ENCODE measurements at places on chromosomes 6 and 20.
A peak's percentile ranks its signal among the peaks of the same experiment; 100 is the strongest.

DNA sequence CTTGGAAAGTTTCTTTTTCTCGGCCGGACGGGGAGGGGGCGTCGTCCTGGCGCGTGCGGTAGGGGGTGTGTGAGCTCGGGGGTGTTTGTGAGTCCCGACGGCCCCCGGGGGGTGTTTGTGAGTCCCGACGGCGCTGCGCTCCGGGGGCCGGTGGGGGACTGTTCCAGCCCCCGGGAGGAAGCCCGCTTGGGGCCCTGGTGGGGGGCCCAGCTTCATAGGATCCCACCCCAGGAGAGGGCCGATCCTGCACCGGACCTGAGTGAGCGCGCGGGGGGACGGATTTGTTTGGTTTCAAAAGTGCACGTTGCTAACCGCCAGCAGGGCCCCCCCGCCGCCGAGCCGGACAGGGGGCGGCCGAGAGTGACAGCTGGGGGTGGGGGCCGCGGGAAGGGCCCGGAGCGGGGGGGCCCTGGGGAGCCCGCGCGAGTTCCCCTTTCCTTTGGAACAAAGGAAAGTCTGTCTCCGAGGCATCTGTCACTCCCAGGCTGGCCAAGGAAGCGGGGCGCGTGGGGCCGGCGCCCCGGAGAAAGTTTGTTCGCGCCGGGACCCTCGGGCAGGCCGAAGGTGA, 485 bp downstream of the TGIF2 start:
- DNase-seq: no peak

GRCh38 chr6:8562125-8562524, 126.8 kb upstream of the SLC35B3 start:
- DNase-seq: no peak

DNA sequence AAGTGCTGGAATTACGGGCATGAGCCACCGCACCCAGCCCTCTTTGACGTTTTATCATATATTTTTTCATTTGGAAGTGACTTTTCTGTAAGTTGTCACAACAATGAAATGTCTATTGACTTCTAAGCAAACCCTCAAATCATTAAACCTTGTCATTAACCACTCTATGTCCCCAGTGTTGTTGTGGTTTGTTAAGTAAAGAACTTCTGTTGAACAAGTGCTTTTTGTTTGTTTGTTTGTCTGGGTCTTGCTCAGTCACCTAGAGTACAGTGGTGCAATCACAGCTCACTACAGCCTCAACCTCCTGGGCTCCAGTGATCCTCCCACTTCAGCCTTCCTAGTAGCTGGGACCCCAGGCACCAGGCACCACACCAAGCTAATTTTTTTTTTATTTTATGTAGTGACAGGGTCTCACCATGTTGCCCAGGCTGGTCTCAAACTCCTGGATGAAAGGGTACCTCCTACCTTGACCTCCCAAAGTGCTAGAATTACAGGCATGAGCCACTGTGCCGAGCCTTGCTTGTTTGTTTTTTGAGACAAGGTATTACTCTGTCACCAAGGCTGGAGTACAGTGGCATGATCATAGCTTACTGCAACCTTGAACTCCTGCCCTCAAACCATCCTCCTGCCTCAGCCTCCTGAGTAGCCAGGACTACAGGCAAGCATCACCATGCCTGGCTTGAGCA, 57.6 kb upstream of the LOC128125822 start:
- no peak for DNase-seq

DNA sequence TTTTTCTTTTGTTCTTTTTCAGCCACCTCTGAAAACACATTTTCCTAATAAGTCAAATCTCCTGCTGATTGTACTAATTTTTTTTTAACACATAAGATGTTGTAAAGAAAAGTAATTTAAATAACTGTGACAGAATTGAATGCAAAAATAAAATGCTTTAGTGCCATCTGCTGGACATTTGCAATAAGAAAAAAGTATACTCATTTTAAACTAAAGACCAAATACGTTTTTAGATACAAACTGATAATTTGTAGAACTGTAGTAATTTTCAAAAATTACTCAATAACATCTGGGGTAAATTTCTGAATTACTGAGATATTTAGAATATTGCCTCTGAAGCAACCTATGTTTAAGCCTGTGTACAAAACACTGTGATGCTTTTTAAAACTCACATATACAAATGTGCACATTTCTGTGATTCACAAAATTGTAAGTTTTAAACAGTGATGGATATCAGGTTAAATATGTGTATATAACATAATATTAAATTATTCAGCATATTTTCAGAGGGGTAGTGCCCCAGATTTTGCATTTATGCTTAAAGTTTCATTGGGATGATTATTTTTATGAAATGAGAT, 198.7 kb downstream of the RIMS1 start:
- peak; percentile 32 for DNase-seq

GRCh38 chr6:127207591-127208120, 59.0 kb upstream of the RNF146 start:
- no peak for DNase-seq

DNA sequence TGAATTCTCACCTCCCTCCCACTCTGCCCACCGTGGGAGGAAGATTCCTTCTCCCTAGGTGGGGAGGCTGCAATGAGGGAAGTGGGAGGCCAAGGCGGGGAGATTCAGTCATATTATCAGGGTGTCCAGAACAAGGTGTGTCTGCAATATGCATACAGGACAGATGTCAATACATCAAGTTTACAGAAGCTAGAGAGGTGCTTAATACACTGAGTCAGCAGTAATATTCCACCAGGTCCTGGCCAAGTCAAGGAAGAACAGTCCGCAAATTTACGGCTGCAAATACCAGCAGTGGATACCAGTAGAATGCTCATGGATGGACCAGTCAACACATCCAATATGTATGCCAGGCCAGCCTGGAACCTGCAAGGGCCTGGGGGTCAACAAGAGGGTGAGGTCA, 119.0 kb downstream of the MCHR2 start:
- no peak for DNase-seq

GRCh38 chr6:11065436-11066202, 21.5 kb upstream of the ELOVL2 start:
- DNase-seq: no peak

DNA sequence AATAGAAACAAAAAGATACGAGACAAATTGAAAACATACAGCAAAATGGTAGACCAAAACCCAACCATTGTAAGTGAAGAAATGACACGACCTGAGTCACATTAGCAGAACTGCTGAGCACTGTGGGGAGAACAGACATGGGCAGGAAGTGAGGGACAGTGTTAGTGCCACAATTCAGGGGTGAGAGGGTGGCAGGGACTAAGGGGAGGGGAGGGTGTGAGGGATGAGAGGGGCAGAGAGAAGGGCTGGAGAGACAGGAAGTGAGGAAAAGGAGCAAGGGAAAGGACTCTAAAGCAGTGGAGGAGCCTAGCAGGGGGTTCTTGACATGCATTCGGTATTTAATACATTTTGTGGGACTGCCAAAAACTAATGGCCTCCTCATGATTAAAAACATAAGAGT, 45.0 kb upstream of the TRIM26 start:
- no peak for DNase-seq

GRCh38 chr20:7171911-7172310, 404.4 kb downstream of the BMP2 start:
- DNase-seq: no peak
